ENCODE measurements at places on chromosomes 16 and 17.

GRCh38 chr16:9107025-9107970 lies 15.9 kb downstream of the HAPSTR1 start:
- no peak for DNase-seq

- no peak for DNase-seq
Measured at GRCh38 chr17:76677406-76677805, 33.4 kb downstream of the MXRA7 start.

- no peak for DNase-seq
Measured at GRCh38 chr17:8287651-8288335, 677 bp upstream of the RANGRF start.

DNA sequence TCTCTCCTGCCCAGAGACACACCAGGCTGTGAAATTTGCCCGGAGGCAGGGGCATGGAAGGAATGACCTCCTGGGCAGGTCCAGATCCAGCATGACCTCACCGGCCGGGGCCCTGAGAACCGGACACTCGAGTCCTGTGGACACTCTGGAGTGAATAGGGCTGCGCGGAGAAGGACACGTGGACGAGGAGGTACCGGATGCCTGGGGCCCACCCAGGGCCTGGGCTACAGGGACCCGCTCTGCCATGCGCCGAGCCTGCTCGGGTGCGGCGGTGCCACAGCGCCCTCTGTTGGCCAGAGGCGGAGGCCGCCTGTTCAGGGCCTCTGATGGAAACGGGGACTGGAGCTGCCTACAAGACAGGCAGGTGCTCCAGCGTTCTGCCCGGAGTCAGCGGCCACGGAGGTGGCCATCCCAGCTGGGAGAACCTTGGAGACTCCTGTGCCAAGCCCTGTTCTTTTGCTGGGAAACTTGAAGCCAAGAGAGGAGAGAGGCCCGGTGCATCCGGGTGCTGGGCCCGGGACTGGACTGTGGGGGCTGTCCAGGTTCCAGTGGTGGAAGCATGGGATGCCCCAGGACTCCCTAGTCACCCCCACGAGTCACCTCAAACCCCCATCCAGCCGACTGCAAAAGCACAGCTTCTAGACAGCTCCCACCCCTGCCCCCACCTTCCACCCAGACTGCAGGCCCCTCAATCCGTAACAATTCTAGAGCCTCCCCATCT lies 19.3 kb upstream of the NXPH3 start:
- peak; percentile 84 for DNase-seq

DNA sequence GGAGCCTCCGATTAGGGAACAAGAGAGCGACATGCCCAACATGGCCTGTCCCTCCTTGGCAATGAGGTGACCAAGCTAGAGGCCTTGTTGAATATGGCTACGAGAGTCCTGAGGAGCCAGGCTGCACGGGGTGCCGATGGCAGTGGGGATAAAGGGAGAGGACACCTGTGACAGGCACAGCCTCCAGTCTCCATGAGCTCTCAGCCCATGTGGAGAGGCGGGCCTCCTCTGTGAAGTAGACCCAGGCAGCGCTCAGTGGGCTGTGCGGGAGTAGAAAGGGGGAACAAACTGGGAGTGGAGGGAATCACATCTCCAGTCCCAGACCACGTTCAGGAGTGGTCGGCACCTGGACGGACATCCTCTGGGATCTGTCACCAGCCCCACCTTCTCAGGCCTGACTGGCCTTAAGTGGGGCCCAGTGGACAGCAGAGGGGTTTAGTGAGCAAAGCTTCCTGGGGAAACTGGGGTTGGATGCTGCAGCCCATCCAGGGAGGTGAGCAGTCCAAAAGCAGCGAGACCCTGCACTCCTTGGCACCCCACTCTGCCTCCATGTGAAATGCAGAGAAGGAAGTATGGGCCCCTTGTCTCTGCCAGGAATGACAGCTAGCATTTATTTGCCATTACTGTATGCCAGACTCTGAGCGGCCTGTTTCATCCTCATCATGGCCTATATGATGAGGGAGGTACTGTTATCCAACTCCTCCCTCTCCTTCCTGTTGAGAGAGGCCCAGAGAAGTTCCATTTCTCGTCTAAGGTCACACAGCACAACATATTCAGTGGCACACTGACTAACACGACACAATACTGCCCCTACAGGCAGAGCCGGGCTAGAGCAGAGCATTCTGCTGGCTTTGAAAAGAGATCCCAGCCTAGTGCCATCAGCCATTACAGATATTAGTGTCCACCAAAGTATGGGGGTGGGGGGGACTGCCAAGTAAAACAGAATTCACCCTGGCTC lies 4.5 kb upstream of the TMEM92 start:
- DNase-seq = peak; percentile 76

GRCh38 chr16:49554681-49555080 lies 181.1 kb downstream of the C16orf78 start:
- DNase-seq = no peak

DNA sequence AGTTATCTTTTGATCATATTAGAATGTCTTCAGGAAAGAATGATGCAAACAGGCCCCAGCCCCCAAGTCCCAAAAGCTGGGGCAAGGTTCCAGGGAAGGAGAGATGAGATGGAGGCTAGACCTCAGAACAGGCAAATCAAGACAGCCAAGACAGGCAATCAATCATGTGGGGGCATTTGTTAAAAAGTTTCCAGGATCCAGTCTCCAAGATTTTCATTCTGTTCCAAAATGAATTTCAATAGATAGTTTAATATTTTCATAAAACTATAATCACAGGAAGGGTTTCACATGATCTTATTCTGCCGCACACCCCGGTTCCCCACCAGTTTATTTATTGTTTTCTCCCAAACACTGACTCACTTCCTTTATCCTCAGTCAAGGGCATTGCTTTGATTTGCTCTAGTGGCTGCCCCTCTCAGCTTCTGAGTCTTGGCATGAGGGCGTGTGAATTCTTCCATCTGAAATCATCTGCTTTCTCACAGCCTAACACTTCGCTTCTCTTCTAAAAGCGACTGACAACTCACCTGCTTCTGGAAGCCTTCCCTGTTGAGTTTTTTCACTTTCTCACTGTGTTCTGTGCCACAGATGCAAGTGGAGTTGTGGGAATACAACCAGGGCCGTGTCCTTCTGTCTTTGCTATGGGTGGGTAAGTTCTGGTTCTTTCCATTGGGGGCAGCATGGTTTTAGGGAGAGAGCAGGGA lies 12.2 kb upstream of the TERF2 start:
- no peak for DNase-seq

- DNase-seq = peak; percentile 97
Measured at GRCh38 chr16:66521951-66522771, 27.8 kb downstream of the TK2 start.

DNA sequence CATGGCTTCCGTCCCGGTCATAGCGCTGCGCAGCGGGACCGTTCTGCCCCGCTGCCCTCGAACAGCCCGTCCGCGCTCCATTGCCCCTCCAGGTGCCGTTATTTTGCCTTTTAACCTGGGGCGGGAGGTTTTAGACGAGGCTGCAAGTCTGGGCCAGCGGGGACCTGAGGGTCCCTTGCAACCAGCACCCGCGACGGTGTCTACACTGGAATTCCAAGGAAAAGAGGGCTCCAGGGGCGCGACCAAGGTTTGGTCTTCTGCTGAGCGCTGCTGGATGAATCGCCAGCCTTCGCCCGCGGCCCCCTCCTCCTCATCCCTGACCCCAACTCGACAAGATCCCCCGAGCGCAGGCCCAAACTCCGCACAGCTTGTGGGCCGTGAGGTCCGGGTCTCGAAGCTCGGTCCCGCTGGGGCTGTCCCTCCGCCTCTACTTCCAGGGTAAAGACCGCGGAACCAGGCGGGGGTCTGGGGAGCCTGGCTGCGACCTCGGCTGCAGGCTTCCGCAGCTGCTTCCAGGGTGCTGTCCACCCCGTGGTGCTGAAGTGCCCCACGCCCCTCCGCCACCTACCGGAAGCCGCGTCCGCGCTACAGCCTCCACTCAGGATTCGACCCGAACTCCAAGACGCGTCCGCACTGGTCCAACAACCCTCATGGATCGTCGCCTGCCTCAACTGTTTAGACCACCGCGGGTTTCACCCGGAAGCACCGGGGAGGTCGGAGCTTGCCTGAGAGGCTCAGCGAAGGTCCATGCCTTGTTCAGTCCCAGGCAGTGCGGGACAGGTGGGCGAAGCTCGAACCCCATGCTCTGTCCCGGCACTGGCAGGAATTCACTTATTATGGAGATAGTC lies 10.1 kb upstream of the CA4 start:
- peak; percentile 77 for DNase-seq

DNA sequence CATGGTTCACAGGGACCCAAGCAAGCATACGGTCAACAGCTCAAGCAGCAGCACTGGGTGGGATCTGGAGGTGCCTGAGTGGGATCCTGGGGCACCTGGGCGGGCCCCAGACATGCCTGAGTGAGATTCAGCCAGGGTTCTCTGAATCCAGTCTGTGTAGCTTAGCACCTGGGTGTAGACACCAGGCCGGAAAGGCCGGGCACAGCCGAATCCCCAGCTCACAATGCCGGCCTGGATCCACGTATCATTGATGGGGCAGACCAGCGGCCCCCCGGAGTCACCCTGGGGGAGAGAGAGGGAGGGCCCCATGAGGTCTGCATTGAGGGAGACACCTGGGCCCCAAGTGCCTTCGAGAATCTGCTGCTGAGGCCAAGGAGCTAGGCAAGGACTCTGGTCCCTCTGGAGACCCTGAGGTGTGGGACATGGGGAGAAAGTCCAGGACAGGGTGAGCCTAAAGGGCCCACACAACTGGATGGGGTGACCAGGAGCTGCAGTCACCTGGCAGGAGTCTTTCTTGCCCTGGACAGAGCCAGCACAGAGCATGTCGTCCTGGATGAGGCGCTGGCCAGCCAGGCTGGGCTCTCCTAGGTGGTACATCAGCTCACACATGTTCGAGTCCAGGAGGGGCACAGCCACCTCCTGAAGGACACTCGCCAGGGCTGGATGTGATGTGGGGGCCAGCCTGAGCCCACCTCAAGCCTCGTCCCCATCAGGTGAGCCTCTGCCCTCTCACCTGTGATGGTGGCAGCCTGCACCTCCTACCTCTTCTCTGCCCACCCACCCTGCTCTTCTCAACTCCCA lies 9.7 kb downstream of the ZG16B start:
- no peak for DNase-seq

DNA sequence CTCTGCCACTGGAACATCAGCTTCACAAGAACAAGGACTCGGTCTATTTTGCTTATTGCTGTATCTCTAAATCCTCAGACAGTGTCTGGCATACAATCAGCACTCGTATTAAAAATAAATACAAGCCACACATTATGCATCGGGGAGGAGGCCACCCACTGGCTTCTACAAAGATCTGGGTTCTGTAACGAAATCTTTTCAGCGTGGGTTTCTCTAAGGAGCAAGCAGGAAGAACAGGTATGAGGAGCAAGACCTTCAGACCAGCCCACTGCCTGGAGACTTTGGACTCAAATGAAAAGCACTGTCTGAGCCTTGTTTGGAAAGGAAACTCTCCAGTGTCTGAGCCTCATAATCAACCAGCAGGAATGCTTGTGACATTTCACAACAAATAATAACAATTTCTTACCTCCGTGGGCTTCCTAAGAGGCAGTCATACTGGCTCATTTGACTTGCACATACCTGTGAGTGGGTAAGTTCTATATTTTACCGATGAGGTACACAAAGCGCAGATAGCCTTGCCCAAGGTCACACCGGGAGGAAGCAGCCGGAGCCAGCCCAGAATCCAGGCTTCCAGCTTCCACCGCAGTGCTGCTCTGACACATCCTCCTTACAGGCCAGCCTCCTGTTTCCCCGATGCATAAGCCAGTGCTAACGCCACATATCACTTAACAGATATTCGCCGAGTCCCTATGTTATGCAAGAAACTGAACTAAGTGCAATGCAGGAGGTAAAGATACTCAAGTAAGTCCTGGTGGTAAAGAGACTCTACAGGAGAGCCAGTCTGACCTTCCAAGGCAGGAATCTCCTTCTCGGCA lies 118.6 kb upstream of the TNRC6C start:
- no peak for DNase-seq

GRCh38 chr16:26447570-26447969 lies 619.2 kb upstream of the C16orf82 start:
- DNase-seq = no peak

DNA sequence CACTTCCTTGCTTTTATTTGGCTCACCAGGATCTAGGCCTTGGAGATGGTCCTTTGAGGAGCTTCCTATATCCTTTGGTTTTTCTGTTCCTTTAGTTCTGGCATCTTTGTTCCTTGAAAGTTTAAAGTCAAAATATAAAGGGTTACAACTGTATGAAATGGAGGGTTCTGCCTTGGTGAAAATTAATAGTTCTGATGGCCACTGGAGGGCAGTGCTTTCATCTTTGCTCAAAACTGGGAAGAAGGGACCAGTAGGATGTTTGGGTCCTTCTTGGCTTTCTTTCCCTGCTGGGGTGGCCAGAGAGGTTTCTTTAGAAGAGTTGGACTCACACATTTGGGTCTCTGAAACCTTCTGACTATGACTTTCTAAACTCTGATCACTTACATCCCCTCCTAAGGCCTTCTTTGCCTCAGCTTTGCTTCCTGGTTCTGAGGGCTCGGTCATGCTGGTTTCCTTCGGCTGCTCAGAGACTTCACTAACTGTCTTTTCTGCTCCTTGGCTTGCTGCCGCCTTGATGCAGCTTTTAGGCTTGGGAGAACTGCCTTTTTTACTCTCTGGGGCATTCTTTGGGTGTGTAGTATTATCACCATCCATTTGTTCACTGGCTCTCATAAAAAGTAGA lies 10.9 kb upstream of the ITGA2B start:
- no peak for DNase-seq

DNA sequence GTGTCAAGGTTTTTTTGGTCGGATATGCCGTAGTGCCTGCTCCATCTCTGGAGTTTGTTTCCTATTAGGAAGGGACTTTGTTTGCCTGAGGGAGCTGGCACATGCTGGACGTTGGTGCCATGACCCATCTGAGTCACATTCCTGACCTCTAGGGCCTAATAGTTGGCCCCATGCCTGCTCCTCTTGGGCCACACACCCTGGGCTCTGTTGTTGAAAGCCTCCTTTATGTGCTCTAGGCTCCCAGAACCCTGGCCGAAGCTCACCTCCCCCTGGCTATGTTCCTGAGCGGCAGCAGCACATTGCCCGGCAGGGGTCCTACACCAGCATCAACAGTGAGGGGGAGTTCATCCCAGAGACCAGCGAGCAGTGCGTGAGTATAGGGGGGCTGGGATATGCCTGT lies 18.4 kb downstream of the LIMD2 start:
- no peak for DNase-seq

- DNase-seq = no peak
Measured at GRCh38 chr17:41901646-41902045, 17.1 kb downstream of the ACLY start.

- no peak for DNase-seq
Measured at GRCh38 chr16:10959161-10959560, 14.8 kb downstream of the CLEC16A start.

DNA sequence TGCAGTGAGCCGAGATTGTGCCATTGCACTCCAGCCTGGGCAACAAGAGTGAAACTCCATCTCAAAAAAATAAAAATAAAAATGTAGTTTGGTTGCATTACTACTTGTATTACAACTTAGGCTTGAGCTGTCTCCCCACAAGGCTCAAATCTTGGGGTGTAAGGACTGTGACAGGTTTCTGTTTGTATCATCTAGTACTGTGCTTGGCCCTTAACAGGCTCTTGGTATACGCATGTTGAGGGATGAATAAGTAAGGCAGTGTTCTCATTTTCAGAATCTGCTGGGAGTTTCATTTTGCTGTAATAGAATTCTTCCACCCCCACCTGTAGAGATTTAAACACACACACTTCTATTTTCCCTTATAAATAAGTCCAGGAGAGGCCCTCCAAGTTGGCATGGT lies 289.4 kb upstream of the EEF2KMT start:
- DNase-seq = no peak
